CD4-positive, alpha-beta T cell treated with Interleukin-15 for 1 hour (primary cell): ENCODE measurements at places on chromosomes 12 and 14.

DNA sequence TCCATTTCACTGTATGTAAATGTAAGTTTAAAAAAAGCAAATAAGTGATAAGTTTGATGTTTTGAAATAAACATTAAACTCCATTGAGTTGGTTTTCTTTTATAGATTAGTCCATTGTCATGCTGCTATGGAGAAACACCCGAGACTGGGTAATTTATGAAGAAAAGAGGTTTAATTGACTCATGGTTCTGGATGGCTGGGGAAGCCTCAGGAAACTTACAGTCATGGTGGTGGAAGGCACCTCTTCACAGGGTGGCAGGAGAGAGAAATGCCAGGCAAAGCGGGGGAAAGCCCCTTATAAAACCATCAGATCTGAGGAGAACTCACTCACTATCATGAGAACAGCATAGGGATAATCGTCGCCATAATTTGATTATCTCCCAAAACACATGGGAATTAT is 48.4 kb upstream of the OXA1L start:
- no peak for DNase-seq

- DNase-seq: no peak
Measured at GRCh38 chr14:88075269-88075981, 70.5 kb downstream of the GPR65 start.

DNA sequence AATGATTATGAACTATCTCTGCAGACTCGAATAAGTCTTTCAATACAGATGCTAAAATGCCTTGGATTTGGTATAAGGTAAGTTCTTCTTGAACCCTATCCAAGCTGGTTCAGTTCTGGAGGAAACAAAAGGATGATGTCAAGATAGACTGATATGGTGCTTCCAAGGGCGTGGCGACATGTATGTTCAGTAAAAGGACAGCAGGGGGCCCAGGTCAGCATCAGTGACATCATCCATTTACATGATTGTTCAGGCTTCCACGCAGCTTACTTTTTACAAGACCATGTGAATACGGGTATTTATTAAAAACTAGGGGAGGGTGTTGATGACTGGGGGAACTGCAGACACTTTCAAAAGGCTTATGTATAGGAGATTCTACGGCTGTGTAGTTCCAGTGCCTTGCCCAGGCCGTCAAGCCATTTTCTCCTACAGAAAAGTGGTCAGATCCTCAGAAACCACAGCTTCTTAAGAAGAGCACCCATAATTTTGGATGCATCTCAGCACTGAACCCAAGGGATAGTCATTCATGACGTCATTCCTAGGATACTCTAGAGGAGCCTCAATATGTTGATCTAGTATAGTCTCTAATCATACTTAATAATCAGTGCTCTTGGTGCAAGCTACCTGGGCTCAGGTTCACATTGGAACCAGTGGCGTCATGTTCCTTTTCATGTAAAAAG is 527.7 kb downstream of the FUT8 start:
- DNase-seq: no peak

- no peak for DNase-seq
Measured at GRCh38 chr12:101186291-101186690, 23.7 kb downstream of the SLC5A8 start.

GRCh38 chr14:33657476-33657875 is 293.4 kb downstream of the EGLN3 start:
- DNase-seq: no peak

GRCh38 chr14:51873221-51873893 is 12.9 kb downstream of the GNG2 start:
- DNase-seq: peak; percentile 44

DNA sequence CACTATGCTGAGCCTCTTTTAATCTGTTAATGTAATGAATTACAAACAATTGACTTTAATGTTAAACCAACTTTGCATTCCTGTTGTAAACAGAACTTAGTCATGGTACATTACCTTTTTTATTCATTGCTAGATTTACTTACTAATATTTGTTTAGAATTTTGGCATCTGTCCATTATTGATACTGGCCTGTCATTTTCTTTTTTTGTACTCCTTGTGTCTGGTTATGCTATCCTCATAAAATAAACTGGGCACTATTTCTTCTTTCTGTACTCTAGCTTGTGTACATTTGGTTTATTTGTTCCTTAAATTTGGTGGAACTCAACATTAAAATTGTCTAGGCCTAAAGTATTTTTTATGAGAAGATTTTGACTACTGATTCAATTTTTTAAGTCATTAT is 32.1 kb downstream of the SPATA7 start:
- DNase-seq: no peak

- no peak for DNase-seq
Measured at GRCh38 chr14:24377657-24378056, 9.7 kb downstream of the NFATC4 start.

DNA sequence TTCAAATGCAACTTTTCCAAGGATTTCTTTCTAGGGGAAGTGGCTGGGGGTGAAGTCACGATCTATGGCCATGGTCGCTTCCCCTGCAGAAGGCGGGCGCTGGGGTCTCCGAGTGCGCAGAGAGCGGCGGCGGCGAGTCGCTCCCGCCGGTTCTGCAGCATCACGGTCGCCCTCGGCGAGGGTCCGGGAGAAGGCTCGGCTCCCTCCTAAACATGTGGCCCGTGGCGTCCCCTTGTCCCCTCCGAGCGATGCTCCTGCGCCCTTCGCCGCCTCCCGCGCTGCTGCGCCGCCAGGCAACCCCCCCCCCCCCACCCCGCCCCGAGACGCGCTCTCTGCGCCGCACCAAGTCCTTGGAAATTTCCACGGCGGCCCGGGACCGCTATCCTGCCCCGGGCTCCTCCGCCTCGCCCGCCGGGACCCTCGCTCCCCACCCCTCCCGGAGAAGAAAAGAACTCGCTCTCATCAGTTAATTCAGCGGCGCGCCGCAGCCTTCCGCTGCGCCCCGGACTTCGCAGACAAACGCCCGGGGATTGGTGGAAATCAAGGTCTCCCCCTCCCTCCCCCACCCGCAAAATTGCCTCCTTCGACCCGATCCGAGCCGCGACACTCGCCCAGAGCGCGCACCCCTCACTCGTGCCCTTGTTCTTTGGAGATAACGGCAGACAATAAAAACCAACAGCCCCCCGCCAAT is at the start of gene ST8SIA1:
ST8SIA1 (minus strand) TSS at position 298 of the 691 bp plus-strand sequence. CDS start 475 bp downstream, outside the sequence.
- DNase-seq: peak; percentile 59

DNA sequence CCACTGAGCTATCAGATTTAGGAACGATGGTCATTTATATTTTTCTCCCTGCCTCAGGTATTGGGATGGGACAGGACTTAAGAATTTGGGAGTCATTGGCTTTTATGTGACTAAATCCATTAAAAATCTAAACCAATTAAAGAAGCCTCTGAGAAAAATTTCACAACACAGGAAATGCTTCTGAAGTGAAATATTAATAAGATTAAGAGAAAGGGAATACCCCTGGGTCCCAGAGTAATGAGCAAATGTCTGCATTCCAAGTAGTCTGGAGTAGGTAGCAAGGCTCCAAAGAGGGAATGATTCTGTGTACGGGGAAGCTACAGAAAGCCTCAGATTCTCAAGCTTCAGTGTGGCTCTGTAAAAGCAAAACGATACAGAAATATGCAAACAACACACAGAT is 707 bp upstream of the MED6 start:
- no peak for DNase-seq

GRCh38 chr14:92651758-92652406 is 96.5 kb downstream of the LGMN start:
- DNase-seq: peak; percentile 66

- no peak for DNase-seq
Measured at GRCh38 chr14:54169254-54169924, 212.8 kb upstream of the BMP4 start.

DNA sequence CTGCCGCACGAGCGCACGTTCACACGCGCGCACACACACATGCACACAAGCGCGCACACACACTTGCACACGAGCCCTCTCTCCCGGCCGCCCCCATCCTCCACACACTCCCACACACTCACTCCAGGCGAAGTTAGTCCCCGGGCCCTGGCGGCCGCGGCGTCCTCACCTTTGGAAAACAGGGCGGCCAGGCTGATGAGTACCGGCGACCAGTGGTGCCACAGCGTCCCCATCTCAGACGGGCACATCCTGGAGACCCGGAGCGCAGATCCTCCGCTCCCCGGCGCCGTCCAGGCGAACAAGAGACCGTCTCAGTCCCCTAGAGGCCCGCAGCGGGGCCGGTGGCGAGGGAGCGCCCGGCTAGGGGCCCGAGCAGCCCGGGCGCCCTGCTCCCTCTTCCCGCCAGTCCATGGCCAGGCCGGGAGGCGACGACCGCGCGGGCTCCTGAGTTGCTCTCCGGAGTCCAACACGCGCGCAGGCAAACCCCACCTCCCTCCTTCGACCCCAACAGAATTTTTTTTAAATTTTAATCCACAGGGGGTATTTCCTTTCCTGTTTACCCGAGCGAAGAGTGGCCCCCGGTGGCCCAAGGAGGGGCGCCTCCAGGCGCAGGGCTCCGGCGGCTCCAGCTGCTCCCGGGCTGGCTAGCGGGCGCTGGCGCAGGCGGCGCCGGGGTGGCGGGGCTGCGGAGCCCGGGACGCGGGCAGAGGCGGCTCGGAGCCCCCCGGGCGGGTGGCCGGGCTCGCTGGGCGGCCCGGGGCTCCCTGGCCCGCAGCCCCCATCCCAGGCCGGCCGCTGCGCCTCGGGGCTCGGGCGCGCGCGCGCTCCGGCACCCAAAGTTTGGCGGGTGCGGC is 506 bp downstream of the TMEM132D start:
- DNase-seq: no peak

GRCh38 chr14:101561145-101561896 is at the start of gene DIO3:
Gene DIO3 (plus strand): TSS chr14:101561495.
- DNase-seq: no peak

DNA sequence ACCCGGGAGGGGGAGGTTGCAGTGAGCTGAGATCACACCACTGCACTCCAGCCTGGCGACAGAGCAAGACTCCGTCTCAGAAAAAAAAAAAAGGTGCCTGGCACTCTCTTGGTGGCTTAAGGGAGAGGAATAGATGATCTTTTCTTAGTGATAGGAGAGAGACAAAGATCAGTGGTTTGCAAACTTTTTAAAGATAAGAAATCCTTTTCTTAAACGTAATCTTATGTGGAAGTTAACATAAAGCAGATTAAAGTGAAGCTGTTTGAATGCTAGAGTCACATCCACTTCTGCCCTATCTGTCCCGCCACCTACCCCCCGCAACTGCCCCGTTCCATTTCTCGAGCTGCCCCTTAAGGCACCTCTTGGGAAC is 6.3 kb upstream of the NINJ2 start:
- no peak for DNase-seq

GRCh38 chr12:125786143-125786542 is 720.9 kb downstream of the AACS start:
- DNase-seq: no peak

GRCh38 chr12:46461459-46461858 is 88.9 kb upstream of the SLC38A2 start:
- DNase-seq: no peak

DNA sequence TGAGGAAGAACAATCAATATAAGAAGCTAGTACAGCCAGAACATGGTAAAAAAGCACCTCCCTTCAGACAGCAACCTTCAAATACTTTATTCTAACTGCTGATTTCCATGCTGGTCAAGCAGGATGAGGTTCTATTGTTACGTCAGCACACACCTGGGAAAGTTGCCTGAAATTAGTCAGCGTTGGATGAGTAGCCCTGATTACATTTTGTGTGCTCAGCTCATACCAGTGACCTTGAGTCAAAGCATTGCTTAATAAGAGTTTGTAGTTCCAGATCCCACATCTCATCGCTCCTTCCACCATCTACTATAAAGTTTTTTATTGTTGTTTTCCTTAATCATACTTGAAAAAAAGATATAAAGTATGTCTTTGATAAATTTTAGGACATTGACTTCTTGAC is 361.5 kb downstream of the EGLN3 start:
- DNase-seq: no peak

- no peak for DNase-seq
Measured at GRCh38 chr12:26786491-26786864, 46.5 kb downstream of the ITPR2 start.

DNA sequence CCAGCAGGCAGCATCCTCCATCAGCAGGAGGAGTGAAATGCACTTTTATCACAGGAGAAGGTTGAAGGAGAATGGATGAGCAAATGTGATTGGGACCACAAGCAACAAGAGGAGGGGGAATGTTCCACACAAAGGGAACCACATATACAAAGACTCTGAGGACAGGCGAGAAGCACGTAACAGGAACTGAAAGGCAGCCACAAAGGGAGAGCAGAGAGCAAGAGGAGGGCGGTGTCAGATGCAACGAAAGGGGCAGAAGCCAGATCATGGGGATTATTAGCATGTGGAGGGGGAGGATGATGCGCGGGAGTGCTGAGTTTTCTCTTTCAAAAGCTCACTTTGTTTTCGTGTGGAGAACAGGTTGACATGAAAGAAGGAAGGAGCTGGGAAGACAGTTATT is 241.1 kb downstream of the SPTSSA start:
- DNase-seq: no peak

- no peak for DNase-seq
Measured at GRCh38 chr14:33978892-33979612, 28.2 kb upstream of the EGLN3 start.

- no peak for DNase-seq
Measured at GRCh38 chr12:122964439-122965257, 1.6 kb downstream of the ABCB9 start.

- no peak for DNase-seq
Measured at GRCh38 chr14:90726656-90727055, 89.6 kb downstream of the TTC7B start.

- DNase-seq: no peak
Measured at GRCh38 chr14:68364792-68365192, 428.1 kb downstream of the ZFP36L1 start.

DNA sequence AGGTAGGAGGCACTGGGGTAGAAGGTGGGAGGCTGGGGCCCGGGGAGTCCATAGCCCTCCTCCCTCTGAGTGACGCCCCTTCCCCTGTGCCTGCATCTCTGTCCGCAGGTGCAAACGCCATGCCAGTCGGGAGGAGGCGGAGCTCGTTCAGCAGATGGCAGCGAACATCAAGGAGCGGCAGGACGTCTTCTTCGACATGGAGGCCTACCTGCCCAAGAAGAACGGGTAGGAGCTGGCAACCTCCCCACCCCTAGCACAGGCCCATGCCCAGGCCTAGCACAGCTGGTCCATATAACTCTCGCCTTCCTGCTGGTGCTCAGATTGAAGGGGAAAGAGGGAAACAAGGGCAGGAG is 35.6 kb downstream of the TMEM120B start:
- DNase-seq: no peak

- no peak for DNase-seq
Measured at GRCh38 chr14:34180434-34180833, 229.6 kb upstream of the EGLN3 start.

GRCh38 chr12:95963096-95963495 is 20.0 kb downstream of the AMDHD1 start:
- no peak for DNase-seq

GRCh38 chr14:105070760-105071137 is 5.5 kb upstream of the GPR132 start:
- no peak for DNase-seq

GRCh38 chr14:33794791-33795305 is 156.0 kb downstream of the EGLN3 start:
- no peak for DNase-seq

- DNase-seq: no peak
Measured at GRCh38 chr12:33586576-33586975, 147.0 kb upstream of the SYT10 start.
